ENCODE measurements at places on chromosomes 4 and X. TPM values are rescaled to one million over a fixed set of nuclear protein-coding genes. Genes with fewer than 3 reads are reported as not detected.

Gene MGAT4D
- not detected for total RNA-seq

Gene NCAPG
- 32.3 TPM for total RNA-seq

Gene CENPVL3
- 0.11 TPM for total RNA-seq

Gene F9
- not detected for total RNA-seq

Gene ADGRL3
- total RNA-seq: 0.01 TPM

Gene CCDC160
- not detected for total RNA-seq

Gene SLITRK4
- not detected for total RNA-seq

Gene DCAF12L2
- 0.13 TPM for total RNA-seq

Gene BEX1
- total RNA-seq: not detected

Gene FAM184B
- total RNA-seq: 0.01 TPM

Gene CSN1S1
- total RNA-seq: not detected

Gene MECP2
- 25.6 TPM for total RNA-seq

Gene HUWE1
- total RNA-seq: 85.1 TPM

Gene MAOB
- 0.25 TPM for total RNA-seq

Gene SOWAHB
- 0.06 TPM for total RNA-seq

Gene RWDD4
- 19.9 TPM for total RNA-seq

Gene MAGEA12
- total RNA-seq: 0.15 TPM

Gene FOXR2
- total RNA-seq: not detected

Data from A549 treated with dexamethasone at 1 μM for 4 hours (cell line).